Caco-2 (cell line): ENCODE measurements at places on chromosomes 5 and 9. TPM values are rescaled to one million over a fixed set of nuclear protein-coding genes. Genes with fewer than 3 reads are reported as not detected.

Gene ZFP2
- 0.29 and 0.35 TPM in 2 replicates for total RNA-seq

- H3K4me1 ChIP-seq: no peaks in the 10 kb centered on the region
- no peak overlapping the region for H3K4me3 ChIP-seq
- no peaks in the 10 kb centered on the region for H3K36me3 ChIP-seq
Observed at GRCh38 chr5:171757853-171758535, 27.6 kb upstream of the SMIM23 start.

Gene KIF27
- total RNA-seq: 1.8 and 2.0 TPM in 2 replicates

GRCh38 chr9:95750725-95751519, 124.6 kb upstream of the ERCC6L2 start:
- H3K4me1 ChIP-seq: no peaks in the 10 kb centered on the region
- no peak for DNase-seq
- H3K4me3 ChIP-seq: no peak overlapping the region
- H3K36me3 ChIP-seq: no peaks in the 10 kb centered on the region
- H3K27ac ChIP-seq: no peak overlapping the region

DNA sequence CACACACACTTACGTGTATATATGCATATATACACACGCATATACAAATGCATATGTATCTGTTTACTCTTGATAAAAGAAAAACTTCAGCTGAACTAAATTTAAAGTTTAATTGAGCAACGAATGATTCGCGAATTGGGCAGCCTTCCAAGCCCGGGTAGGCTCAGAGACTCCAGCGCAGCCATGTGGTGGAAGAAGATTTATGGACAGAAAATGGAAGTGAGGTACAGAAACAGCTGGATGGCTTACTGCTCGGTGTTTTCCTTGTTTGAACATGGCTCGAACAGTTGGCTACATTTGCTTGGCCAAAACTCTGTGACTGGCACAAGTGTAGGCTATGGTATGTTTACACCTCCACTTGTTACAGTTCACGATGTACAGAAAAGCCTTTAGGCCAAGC, 239.3 kb upstream of the PRDM9 start:
- no peak overlapping the region for H3K4me3 ChIP-seq
- no peak for DNase-seq
- no peak overlapping the region for H3K27ac ChIP-seq
- H3K4me1 ChIP-seq: no peaks in the 10 kb centered on the region
- no peaks in the 10 kb centered on the region for H3K36me3 ChIP-seq
- no peaks in the 10 kb centered on the region for H3K27me3 ChIP-seq

DNA sequence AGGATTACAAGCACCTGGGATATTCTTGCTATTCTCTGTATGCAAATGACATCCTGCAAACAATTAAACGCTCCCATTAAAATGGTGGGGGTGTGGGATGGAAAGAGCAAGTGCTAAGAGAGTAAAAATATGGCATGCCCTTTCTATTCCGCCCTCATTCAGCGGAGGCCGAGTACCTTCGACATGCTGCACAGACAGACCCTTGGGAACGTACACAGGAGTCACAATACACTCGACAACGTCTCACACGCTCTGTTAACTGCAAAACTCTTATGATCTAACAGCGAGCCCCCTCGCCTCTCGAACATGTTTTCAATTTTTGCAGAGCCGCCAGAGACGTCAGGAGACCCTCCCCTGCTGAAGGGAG, 322.2 kb downstream of the CEMIP2 start:
- no peaks in the 10 kb centered on the region for H3K4me1 ChIP-seq
- no peaks in the 10 kb centered on the region for H3K27me3 ChIP-seq
- H3K4me3 ChIP-seq: no peak overlapping the region
- no peak for DNase-seq
- no peak overlapping the region for H3K27ac ChIP-seq

- H3K27me3 ChIP-seq: no peaks in the 10 kb centered on the region
- no peak overlapping the region for H3K27ac ChIP-seq
- no peak for DNase-seq
- H3K4me3 ChIP-seq: no peak overlapping the region
- H3K36me3 ChIP-seq: no peaks in the 10 kb centered on the region
Observed at GRCh38 chr9:70949239-70949638, 172.2 kb downstream of the TRPM3 start.

GRCh38 chr9:133592731-133593409, 16.3 kb downstream of the FAM163B start:
- DNase-seq: no peak
- H3K27ac ChIP-seq: no peak overlapping the region
- H3K4me3 ChIP-seq: no peak overlapping the region
- H3K4me1 ChIP-seq: no peaks in the 10 kb centered on the region
- H3K27me3 ChIP-seq: no peaks in the 10 kb centered on the region
- H3K36me3 ChIP-seq: no peaks in the 10 kb centered on the region

Gene IL5
- total RNA-seq: not detected in 2 replicates

- no peaks in the 10 kb centered on the region for H3K4me1 ChIP-seq
- H3K27me3 ChIP-seq: no peaks in the 10 kb centered on the region
- no peak overlapping the region for H3K27ac ChIP-seq
- H3K36me3 ChIP-seq: peaks cover 1% of the 10 kb centered on the region; the same call in 1 of the 2 replicates
- no peak for DNase-seq
Observed at GRCh38 chr5:148416921-148417320, 33.2 kb downstream of the FBXO38 start.

Gene FOXD4L3
- 0.23 TPM in 1 of 2 replicates, not detected in the other for total RNA-seq

GRCh38 chr5:112694853-112695709, 42.6 kb upstream of the APC start:
- H3K4me1 ChIP-seq: peaks cover 4% of the 10 kb centered on the region; the same call in 1 of the 2 replicates
- peak; percentile 24 for DNase-seq
- no peak overlapping the region for H3K4me3 ChIP-seq
- H3K27me3 ChIP-seq: no peaks in the 10 kb centered on the region
- no peaks in the 10 kb centered on the region for H3K36me3 ChIP-seq

Gene AGXT2
- total RNA-seq: 0.21 TPM in 1 of 2 replicates, not detected in the other

DNA sequence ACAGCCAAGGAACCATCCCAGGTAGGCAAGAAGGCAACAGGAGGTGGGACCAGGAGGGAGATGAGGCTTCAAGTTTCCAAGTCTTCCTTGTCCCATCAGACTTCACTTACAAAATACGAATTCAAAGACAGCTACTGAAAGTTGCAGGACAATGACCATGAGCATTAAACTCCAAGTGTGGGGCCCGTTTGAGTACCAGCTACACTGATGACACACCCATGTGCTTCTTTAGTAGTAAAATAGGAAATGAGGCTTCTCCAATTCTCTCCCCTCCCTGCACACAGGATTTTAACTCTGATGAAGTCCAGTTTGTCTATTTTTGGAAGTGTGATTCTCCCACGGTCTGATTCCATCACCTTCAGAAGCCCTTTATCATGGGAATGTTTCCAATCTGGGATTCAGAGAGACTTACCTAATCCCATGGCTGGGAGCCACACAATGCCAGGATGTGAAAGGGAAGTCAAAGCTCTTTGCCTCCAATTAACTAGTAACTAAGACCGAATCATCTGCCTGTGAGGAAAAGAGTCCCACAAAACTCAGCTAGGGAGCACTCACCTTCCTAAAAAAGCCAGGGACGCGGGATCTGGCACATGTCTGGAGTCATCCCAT, 222.8 kb upstream of the MSX2 start:
- H3K27ac ChIP-seq: no peak overlapping the region
- H3K4me1 ChIP-seq: peaks cover 15% of the 10 kb centered on the region; the same call in 1 of the 2 replicates
- H3K36me3 ChIP-seq: no peaks in the 10 kb centered on the region
- H3K4me3 ChIP-seq: no peak overlapping the region
- DNase-seq: no peak

Gene SPATA31A6
- not detected in 2 replicates for total RNA-seq

Gene IFNA21
- not detected in 2 replicates for total RNA-seq
